Stimulated activated CD4-positive, alpha-beta T cell treated with anti-CD3 and anti-CD28 coated beads, TNF-alpha, amount 100 ng/mL, for 1 hour (primary cell): ENCODE measurements at places on chromosomes 1 and 21.

- no peak for DNase-seq
Measured at GRCh38 chr1:226973371-226973897, 33.3 kb downstream of the COQ8A start.

- no peak for DNase-seq
Measured at GRCh38 chr1:15884477-15884876, 37.0 kb downstream of the SPEN start.

GRCh38 chr1:172719066-172719627 is 60.2 kb downstream of the FASLG start:
- no peak for DNase-seq

DNA sequence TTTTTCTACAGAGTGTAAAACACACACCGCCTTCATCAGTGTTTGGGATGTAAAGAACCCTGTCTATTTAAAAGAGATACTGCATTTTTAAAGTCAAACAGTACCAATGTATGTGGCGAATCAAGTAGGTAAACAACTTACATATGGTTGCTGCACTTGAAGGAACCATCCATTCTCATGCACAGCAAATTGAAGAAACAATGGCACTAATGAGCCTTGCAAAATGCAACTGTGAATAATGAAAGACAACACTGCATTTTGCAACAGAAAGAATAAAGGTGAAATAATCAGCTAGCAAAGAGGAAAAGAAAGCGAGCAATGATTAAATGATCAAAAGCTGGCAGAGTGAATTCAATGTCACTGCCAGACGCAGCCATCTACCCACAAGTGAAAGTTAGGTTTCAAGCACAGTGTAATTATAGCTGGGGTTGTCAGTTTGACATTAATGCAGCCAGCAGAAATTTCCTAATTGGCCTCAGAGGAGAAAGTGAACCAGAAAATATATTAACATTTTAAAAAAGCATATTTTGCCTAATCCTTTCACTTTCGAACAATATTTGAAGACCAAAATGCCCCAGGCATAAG is 10.9 kb upstream of the BARHL2 start:
- no peak for DNase-seq

GRCh38 chr1:19646377-19647319 is 2.5 kb downstream of the NBL1 start:
- DNase-seq: no peak

DNA sequence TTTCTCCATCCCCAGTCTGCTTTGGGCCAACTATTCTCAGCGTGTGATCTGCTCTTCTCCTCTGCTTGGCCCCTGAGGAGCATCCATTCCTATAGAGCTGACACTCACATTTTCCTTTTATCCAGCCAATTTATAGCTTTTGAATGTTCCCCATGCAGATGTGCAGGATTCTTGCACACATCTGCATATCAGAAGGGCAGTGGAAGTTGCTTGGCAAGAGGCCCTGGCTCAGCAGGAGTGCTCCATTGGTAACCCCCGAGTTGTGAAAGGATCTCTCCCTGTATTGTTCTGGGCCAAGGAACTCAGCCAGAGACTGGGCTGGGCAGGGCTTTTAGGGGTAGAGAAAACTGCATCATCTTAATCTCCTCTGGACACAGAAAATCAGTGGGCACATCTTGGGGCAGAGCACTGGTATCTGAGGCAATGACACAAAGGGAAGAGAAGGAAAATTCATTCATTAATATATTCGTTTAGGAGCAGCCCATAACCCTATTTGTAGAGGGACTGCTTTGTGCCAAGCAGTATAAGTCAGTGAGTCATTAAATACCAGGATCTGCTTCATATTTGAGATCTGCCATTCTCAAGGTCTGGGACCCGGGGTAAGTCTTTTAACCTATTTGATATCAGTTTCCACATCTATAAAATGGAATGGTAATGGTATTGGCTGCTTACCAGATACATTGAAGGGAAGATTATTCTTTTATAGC is 31.0 kb upstream of the BEND5 start:
- DNase-seq: no peak

GRCh38 chr1:236107121-236107907 is 35.0 kb upstream of the GPR137B start:
- DNase-seq: no peak

DNA sequence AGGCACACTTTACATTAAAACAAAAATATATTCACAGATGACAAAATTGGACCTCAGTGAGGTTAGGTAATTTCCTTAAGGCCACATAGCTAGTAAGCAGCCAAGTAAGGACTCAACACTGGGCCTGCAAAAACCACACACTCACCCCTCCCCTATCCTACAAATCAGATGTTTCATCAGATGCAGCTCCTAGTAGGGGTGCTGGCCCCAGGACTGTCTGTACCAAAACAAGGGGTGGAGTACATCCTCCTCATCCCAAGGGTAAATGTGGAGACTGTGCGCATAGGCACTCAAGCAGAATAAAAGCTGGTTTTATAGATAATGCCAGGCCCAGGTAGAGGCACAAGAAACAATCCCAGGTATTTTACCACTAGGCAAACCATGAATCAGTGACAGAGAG is 25.7 kb downstream of the URB1 start:
- no peak for DNase-seq

DNA sequence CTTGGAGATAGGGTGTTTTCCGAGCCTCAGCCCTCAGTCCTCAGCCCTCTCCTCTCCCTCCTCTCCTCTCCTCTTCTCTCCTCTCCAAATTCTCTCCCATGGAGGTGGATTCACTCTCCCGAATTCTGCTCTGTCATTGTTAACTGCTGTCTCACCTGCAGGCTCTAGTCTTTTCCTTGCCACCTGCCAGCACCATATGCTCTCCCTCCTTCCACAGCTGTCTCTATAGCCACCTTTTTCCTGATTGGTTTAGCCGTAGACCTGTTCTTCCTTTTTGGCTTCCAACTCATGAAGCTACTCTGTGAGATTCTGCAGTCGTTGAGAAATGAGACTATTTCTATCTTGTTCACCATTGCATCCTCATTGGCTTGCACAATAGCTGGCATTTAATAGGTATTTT is 19.7 kb downstream of the COG2 start:
- no peak for DNase-seq

GRCh38 chr1:61961009-61961408 is 218.7 kb downstream of the PATJ start:
- DNase-seq: no peak

DNA sequence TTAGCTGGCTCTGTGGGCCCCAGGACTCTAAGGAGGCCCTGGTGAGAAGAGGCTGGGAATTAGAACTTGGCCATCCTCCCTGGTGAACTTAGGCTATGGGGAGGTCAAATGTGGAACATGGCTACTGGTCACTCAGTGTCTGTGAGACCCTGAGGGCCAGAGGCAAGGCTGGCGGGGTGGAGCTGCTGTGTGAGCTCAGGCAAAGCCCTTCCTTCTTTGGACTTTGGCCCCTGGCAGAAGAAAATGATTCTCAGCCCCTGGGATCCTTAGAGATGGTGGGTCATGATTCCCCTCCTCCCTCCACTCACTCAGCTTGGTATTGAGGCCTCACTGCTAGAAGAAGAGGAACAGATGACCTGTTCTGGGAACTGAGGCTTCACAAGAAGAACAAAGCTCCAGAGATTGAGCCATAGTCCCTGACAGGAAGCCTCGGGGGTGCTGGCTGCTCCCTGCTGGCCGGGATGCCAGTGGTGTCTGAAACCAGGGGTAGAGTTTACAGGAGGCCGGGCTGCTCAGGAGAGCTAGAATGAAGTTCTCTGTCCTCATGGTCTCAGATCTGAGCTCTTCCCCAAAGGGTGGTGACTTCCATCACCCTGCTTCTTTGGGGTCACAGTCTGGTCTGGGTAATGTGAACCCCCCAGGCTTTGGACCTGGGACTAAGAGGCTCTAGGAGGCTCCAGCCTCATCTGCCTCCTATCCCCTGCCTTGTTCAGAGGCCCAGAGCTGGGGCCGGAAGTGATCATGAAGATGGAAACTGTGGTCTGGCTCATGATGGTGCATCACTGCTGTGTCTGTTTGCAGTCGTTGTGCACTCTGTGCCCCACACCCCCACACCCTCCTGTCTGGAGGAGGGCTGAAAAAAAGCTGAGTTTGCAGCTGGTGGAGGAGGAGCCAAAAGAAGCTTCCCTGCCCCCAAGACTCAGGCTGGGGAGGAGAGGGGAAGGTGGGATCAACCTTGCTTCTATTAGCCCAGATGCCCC is 905 bp downstream of the BTBD19 start:
- peak; percentile 66 for DNase-seq

- DNase-seq: no peak
Measured at GRCh38 chr1:99180915-99181314, 83.4 kb upstream of the PLPPR4 start.

DNA sequence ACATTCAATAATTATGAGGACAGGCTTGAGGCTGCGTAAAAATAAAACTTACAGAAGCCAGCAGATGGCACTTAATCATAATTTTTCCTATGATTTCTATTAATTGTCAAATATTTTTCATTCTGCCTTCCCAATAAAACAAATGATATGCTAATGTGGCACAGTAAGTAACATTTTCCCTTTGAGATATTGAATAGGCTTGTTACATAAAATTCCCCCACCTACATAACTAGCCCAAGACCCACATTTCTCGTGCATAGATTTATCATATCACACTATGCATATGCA is 55.4 kb upstream of the PTGFRN start:
- DNase-seq: no peak
